Activated CD8-positive, alpha-beta memory T cell treated with anti-CD3 and anti-CD28 coated beads, Interleukin-2, amount 10 ng/mL, durations not matched to agents 7 days and 5 days (primary cell): ENCODE measurements at places on chromosomes 16 and 17. TPM values are rescaled to one million over a fixed set of nuclear protein-coding genes. Genes with fewer than 3 reads are reported as not detected.

WFDC1 gene
- not detected for total RNA-seq

GH2 gene
- not detected for total RNA-seq

CACNG1 gene
- not detected for total RNA-seq

CDH3 gene
- total RNA-seq = 0.73 TPM

ASPA gene
- not detected for total RNA-seq

KRT20 gene
- not detected for total RNA-seq

BIRC5 gene
- 93.0 TPM for total RNA-seq

POLR2A gene
- 198 TPM for total RNA-seq

GDPD1 gene
- 2.5 TPM for total RNA-seq

KREMEN2 gene
- 0.35 TPM for total RNA-seq

SNX20 gene
- 72.1 TPM for total RNA-seq

CLEC10A gene
- total RNA-seq = not detected

RNF222 gene
- total RNA-seq = 0.12 TPM

SLC16A13 gene
- total RNA-seq = 19.0 TPM

RASL10B gene
- total RNA-seq = not detected

SKAP1 gene
- total RNA-seq = 91.4 TPM

SAMD14 gene
- 1.1 TPM for total RNA-seq

NTN3 gene
- total RNA-seq = not detected

GRIN2A gene
- total RNA-seq = not detected
